ENCODE measurements at places on chromosomes 3 and 15. TPM values are rescaled to one million over a fixed set of nuclear protein-coding genes. Genes with fewer than 3 reads are reported as not detected.

ADAMTSL3 gene
- polyA plus RNA-seq, result not detected

ZPLD1 gene
- not detected for polyA plus RNA-seq

DNA sequence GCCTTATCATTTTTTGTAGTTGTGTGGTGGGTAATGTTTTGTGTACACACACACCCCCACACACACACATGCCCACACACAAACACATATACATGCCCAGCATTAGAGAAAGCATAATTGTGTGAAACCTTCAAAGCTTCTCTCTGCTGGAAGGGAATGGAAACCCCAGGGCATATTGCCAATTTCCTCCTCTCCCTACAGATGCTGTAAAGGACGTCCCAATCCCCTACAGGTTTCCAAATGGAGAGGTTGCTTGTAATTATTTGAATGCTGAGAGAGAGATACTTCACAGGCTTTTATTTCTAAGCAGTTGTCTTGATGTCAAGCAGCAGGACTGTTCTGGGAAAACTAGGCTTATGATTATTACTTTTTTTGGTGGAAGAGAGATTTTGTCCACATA is 23.0 kb upstream of the CCK start:
- peaks cover 23% of the 10 kb centered on the region for H3K27me3 ChIP-seq
- DNase-seq, result no peak
- no peak overlapping the region for H3K27ac ChIP-seq
- no peak overlapping the region for H3K4me3 ChIP-seq
- H3K36me3 ChIP-seq, result peaks cover 9% of the 10 kb centered on the region
- no peaks in the 10 kb centered on the region for H3K4me1 ChIP-seq

GRCh38 chr3:31848911-31849310 is 132.2 kb downstream of the OSBPL10 start:
- H3K4me3 ChIP-seq, result no peak overlapping the region
- no peaks in the 10 kb centered on the region for H3K27me3 ChIP-seq
- H3K36me3 ChIP-seq, result peaks cover 37% of the 10 kb centered on the region
- H3K4me1 ChIP-seq, result peaks cover 82% of the 10 kb centered on the region
- H3K27ac ChIP-seq, result peak overlapping the region; percentile 12

- DNase-seq, result no peak
- peaks cover 12% of the 10 kb centered on the region for H3K4me1 ChIP-seq
- no peak overlapping the region for H3K4me3 ChIP-seq
- no peak overlapping the region for H3K27ac ChIP-seq
Observed at GRCh38 chr15:59243622-59244021, 37.0 kb downstream of the LDHAL6B start.

GRCh38 chr3:155737844-155738460 is 6.9 kb downstream of the PLCH1 start:
- H3K4me1 ChIP-seq, result peaks cover 7% of the 10 kb centered on the region
- peaks cover 32% of the 10 kb centered on the region for H3K27me3 ChIP-seq
- no peak overlapping the region for H3K27ac ChIP-seq
- H3K4me3 ChIP-seq, result peak overlapping the region; percentile 16

- peaks cover 33% of the 10 kb centered on the region for H3K27me3 ChIP-seq
- H3K27ac ChIP-seq, result no peak overlapping the region
- H3K36me3 ChIP-seq, result no peaks in the 10 kb centered on the region
- DNase-seq, result no peak
Observed at GRCh38 chr15:32941823-32942222, 224.0 kb downstream of the GREM1 start.

- no peaks in the 10 kb centered on the region for H3K27me3 ChIP-seq
- H3K36me3 ChIP-seq, result no peaks in the 10 kb centered on the region
- peak overlapping the region; percentile 10 for H3K4me3 ChIP-seq
- peaks cover 31% of the 10 kb centered on the region for H3K4me1 ChIP-seq
Observed at GRCh38 chr3:57226176-57226575, 1.4 kb upstream of the APPL1 start.

Measured in naive B cell (primary cell).